ENCODE measurements at places on chromosomes 1 and 21. TPM values are rescaled to one million over a fixed set of nuclear protein-coding genes. Genes with fewer than 3 reads are reported as not detected.
A peak's percentile ranks its signal among the peaks of the same experiment; 100 is the strongest.

Gene FAM167B
- total RNA-seq, result 0.83 TPM

Gene KCNA3
- total RNA-seq, result 2.1 TPM

Gene CRP
- total RNA-seq, result not detected

Gene CYP2J2
- 0.42 TPM for total RNA-seq

Gene GMEB1
- total RNA-seq, result 9.2 TPM

- DNase-seq, result no peak
Measured at GRCh38 chr1:29218223-29218622, 12.5 kb downstream of the MECR start.

GRCh38 chr1:208258277-208258676 is 14.1 kb upstream of the PLXNA2 start:
- DNase-seq, result no peak

DNA sequence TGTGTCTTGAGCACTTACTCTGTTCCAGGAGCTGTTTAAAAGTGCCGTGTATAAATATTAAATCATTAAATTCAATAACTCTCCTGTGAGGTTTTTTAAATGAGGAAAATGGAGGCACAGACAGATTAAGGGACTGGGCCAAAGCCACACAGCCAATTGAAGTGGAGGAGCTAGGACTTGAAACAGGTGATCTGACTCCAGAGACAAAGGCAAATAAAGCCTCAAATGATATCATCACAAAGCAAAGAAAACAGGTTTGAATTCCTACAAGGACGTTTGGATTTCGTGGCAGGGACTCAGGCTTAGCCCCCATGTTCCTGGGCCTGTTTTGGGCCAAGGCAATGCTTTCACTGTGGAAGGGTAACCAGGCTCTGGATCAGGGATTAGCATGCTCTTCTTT is 45.2 kb upstream of the DMBX1 start:
- no peak for DNase-seq

DNA sequence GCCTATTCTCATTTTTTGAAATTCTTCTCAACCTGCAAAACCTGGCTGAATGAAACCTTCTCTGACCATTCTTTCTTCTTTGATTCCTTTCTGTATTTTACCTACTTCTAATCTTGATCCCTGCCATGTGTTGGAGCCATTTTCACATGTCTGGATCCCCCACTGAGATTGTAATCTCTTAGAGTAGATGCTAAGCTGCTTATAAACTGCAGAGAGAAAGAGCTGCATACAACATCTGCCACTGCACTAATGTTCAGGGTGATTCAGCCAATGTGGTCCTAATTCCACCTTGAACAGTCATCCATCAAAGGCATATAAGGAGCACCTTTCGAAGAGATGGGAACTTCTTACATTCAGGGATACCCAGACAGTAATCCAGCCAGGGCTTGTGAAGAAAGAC is 16.2 kb upstream of the DAB1 start:
- no peak for DNase-seq

- no peak for DNase-seq
Measured at GRCh38 chr1:221274373-221274772, 395.1 kb downstream of the HLX start.

DNA sequence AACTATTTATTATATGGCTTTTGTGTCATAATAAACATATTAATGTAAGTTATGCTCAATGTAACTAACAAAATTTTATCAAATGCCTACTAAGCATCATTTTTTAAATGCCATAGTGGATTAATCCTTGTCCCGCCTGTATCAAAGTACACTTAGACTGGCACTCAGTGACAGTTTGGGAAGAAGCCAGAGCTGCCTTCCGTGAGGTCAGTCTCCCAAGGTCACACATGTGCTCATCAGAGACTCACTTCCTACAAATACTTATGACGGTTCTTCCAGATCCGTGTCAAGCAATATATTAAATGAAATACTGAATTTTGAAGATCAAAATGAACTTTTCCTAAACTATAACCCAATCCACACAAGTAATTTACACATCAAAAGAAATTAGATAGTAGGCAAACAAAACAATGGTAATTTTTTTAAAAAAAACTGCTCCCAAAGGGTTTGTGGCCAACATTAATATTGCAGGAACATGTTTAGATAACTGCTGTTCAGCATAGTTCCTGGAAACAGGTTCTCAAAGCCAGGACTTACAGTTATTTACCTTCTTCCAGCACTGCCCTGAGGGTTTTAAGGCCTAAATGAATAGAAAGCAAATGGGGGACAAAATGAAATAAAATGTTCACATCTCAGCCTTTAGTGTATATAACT is 27.2 kb downstream of the WLS start:
- DNase-seq, result no peak

DNA sequence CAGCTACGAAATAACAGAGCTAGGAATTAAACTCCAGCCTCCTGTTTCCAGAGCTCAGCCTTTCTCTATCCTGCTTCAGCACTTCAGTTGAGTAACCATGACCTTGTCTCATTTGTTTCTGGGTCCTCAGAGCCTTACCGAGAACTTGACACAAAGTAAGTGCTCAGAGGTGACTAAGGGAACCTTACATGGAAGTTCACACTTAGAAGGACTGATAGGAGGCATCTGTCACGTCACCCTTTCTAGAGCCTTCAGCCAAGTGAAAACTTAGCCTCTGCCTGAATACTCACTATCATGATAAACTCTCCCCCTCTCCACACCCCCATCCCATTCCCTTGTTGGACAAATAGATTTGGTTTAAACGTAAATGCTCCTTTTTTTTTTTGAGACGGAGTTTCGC is 9.8 kb upstream of the LUZP1 start:
- DNase-seq, result no peak

DNA sequence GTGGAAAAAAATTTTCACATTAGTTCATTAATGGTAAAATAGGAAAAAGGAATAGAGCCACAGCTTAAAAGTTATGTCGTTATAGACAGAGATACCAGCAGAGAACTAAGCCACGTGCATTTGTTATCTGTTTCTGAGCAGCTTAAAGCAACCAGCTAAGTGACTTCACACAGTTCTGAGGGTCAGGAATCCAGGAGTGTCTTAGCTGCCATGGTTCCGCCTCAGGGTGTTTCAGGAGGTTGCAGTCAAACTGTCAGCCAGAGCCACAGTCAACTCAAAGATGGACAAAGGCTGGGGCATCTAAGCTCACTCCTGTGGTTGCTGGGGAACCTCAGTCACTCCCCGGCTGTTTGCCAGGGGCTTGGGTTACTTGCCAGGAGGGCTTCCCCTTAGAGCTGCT is 515.8 kb downstream of the SMYD3 start:
- DNase-seq, result no peak

GRCh38 chr1:18412882-18413353 is 67.8 kb upstream of the KLHDC7A start:
- DNase-seq, result no peak

GRCh38 chr21:15079269-15079668 is 14.5 kb upstream of the NRIP1 start:
- no peak for DNase-seq

DNA sequence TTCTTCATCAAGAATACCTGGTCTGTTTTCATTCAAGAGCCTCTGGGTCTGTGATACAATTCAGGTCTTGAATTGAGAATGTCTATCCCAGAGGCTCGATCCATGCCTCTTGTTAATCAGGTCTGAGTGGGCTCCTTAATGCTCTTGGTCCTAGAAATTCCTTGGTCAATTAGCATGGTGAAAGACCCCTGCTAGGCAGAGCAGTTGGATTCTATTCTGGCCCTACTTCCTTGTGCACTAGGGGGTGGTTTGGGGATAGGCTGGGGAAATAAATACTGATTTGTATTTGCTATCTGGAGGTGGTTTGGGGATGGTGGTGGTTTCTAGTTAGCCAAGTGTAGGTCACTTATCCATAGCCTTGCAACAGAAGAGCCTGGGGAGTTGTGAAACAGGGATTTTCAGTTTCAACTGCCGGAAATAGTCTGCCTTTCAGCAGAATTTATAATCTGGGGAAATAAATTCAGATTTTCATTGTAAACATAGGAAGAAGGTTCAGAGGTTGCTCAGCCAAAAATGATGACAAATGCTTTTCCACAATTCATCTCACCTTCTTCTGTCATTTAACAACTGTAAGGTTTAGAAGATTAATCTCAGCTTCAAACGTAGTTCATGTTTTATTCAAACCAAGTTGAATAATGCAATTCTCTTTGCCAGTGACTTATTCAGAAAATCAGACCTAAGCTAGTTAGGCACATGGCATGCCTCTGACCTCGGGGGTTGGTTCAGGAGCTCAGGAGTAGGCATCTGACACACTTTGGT is 22.2 kb upstream of the SCAF4 start:
- DNase-seq, result no peak

GRCh38 chr1:46558966-46559365 is 7.5 kb upstream of the KNCN start:
- no peak for DNase-seq

DNA sequence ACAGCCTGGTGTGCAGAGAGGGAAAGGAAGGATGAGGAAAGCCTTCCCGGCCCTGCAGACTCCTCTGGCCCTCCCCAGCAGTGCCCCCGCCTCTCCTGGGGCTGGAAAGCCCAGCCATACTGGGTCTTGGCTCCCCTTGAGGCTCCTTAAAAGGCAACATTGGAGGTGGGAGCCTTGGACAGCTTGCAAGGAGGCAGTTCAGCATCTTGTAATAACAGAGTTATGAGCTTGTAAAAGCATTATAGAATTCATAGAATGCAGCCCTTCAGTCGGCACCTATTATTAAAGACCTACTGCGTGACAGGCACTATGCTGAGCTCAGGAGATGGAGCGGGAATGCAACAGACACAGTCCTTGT is 4.2 kb downstream of the TINAGL1 start:
- DNase-seq, result peak; percentile 92

DNA sequence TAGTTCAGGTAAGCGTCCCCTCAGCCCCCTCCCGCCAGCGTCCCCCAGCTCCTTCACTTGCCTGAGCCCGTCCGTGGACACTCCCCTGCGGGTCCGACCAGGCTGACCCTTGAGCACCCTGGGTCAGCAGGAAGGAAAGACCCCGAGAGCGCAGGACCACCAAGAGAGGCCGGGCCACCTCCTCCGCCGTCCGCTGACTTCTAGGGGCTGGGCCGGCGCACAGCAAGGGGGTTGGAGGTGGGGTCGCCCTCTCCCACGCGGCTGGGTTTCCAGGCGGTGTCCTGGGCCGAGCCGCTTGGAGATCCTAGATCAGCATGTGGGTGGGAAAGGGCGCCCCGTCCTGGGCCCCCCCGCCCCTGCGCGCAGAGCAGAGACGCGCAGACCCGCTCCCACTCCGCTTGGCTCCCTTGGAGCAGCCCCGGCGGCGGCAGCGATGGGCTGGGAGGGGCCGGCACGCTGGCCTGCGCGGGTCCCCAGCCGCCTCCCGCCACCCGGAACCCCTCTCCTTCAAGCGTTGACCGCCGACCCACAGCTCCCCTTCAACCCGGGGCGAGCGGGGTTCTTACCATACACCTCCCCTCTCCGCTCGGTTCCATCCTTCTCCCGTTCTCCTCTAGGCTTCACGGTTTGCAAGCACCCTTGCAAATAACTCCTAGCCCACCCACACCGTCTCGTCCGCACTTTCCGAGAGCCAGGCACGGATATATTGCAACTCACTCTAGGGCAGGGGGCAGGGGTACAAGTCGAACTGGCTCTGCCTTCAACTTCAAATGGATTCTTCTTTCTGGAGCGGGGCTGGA is 7.5 kb downstream of the KNCN start:
- DNase-seq, result no peak

- DNase-seq, result no peak
Measured at GRCh38 chr1:41394959-41395956, 34.0 kb downstream of the FOXO6 start.

DNA sequence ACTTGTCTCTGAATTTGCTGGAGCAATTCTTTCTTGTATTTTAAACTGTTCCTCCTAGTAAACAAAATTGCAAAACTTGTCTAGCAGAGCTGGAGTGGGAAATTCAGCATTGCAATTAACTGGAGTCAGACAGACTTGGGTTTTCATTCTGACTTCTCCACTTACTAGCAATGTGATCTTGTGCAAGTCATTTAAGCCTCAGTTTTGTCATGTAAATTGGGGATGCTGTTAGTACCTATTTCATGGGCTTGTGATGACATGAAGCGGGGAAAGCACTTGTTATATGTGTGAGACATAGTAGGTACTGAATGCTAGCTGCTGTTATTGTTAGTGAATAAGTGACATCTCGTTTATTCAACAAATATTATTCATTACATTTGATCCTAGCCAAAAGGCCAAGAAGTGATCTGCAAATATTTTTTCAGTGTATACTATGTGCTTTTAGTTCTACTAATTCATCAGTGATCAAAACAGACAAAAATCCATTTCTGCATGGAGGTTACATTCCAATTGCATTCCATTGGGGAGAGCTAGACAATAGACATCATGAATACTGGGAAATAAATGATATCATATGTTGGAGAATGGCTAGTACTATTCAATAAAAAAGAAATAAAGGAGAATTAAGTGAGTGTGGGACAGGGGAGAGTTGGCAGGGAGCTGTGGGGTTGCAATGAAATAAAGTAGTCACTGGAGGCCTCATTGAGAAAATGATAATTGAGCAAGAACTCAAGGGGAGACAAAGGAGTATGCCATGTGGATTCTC is 47.1 kb downstream of the CACHD1 start:
- DNase-seq, result no peak

GRCh38 chr1:78145105-78145580 is 99.4 kb downstream of the GIPC2 start:
- no peak for DNase-seq

GRCh38 chr21:34673006-34673405 is 4.2 kb downstream of the CLIC6 start:
- DNase-seq, result no peak

DNA sequence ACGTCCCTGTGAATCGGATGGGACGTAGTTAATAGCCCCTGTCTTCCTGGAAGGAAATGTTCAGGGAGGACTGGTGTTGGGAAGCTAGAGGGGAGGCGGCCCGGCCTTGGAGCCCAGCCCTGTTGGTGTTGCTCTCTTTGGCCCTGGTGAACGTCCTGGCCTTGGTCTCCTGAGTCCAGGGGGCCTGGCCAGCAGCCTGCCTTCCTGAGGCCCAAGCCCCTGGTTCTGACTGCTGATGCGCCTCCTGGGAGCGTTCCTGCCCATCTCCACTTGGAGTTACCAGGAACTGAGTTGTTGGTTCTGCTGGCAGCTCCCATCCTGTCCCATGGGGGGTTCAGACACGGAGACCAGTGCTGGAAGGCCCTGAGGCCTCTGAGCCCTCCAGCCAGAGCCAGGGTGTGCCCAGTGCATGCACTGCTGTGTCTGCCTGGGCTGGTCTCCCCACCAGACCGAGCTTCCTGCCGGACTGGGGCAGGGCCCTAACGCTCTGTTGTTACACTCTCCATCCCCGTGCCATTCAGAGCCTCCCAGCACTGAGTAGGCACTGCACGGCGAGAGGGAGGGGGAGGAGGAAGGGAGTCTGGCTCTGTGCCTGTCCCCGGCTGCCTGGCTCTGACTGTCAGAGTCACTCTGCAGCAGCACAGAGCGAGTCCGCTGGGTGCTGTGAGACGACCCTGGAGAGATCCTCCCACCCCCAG is 382.5 kb upstream of the VAMP3 start:
- peak; percentile 90 for DNase-seq

DNA sequence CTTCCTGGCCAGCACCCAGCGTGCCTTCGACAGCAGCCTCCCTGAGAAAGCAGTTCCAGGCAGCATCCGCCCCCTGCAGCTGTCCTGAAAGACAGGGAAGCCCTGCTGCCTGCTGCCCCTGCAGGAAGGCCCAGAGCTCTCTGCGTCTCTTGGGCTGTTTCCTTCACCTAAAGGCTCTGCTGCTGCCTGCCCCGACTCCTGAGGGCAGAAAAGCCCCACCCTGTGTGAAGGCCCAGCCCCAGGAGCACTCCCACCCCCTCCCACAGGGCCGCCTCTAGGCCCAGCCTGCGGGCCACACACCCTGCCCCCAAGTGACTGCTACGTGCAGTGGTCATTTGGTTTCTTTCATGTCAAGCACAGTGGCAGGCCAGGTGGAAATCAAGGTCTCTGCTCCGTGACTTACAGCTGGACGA is 12.4 kb downstream of the RIPK4 start:
- DNase-seq, result no peak
